ENCODE measurements at places on chromosomes 5 and 9. TPM values are rescaled to one million over a fixed set of nuclear protein-coding genes. Genes with fewer than 3 reads are reported as not detected.

The PRSS3 gene
- total RNA-seq: 1.7 TPM

GRCh38 chr5:126341906-126342630 lies 81.1 kb upstream of the GRAMD2B start:
- H3K27me3 ChIP-seq: no peaks in the 10 kb centered on the region
- peaks cover 7% of the 10 kb centered on the region for H3K4me1 ChIP-seq

DNA sequence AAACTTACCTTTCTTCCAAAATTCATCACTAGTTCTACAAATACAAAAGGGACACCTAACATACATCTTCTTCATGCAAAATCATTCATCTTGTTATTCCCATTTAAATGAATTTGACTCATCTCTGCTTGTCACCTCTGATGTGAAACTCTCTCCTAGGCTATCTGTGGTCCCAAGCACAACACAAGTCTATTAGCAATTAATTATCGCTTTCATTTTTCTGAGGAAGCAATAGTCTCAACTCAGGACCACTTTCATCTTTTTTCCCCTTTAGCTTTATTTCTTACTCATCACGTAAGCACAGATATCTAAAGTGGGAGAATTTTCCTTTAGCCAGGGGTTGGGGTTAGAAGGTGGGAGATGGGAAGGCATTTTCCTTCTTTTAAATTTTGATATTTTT lies 131.9 kb downstream of the ST8SIA4 start:
- no peaks in the 10 kb centered on the region for H3K4me1 ChIP-seq
- no peaks in the 10 kb centered on the region for H3K36me3 ChIP-seq
- H3K27ac ChIP-seq: no peak overlapping the region
- no peak for DNase-seq

GRCh38 chr9:93221044-93221443 lies 37.1 kb downstream of the WNK2 start:
- H3K27me3 ChIP-seq: no peaks in the 10 kb centered on the region
- H3K36me3 ChIP-seq: no peaks in the 10 kb centered on the region
- no peak for DNase-seq
- H3K27ac ChIP-seq: no peak overlapping the region

The IL9 gene
- total RNA-seq: not detected
